ENCODE measurements at places on chromosomes 13 and 19.

- DNase-seq, result no peak
These were observed 52.7 kb downstream of the ATP11A start for GRCh38 chr13:112742583-112742982.

DNA sequence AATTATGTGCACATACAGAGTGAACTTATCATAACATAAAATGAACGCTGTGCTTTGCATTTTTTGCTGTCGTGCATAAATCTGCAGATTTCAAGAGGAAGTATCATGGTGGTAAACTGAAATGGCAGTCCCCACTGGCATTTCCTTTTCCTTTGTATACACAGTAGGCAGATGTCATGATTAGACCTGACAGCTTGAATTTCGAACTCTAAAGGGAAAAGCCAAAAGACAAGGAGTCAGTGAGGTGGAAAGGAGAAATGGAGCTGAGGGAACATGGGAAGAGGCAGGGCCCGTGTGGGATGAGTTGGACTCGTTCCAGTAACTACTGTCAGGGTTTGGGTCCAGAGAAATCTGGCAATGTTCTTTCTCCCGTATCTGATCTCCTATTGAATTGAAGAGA, 454.1 kb upstream of the SGCG start:
- no peak for DNase-seq

DNA sequence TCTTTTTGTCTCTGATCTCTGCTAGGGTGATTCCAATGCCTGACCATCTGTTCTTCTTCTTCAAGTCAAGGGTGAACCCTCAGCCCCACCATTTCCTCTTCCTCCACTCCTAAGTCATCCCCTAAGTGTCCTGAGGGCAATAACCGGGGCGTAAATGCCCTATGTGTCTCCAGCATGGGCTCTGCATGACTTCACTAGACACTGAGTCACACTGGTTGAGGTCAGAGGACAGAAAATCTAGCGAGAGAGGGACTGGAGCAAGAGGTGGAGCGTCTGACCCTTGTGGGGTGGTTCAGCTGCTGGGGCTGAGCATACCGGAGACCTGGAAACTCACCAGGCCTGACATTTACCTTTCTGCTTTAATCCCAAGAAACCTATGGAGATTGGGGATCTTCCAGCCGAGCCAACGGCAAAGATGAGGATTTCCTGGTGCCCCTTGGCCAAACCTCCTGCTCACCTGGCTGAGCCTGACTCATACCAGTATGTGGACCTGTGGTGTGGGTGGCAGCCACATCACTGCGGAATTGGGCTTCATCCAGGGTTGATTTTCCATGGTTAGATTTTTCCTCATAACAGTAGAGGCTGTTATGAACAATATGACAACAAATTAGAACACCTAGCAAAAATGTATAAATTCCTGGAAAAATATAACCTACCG, 26.9 kb downstream of the SCGB2B2 start:
- DNase-seq, result no peak

- no peak for DNase-seq
These were observed 10.2 kb upstream of the N4BP2L2 start for GRCh38 chr13:32548837-32549236.

- DNase-seq, result no peak
These were observed 19.9 kb downstream of the DPF1 start for GRCh38 chr19:38204096-38204495.

DNA sequence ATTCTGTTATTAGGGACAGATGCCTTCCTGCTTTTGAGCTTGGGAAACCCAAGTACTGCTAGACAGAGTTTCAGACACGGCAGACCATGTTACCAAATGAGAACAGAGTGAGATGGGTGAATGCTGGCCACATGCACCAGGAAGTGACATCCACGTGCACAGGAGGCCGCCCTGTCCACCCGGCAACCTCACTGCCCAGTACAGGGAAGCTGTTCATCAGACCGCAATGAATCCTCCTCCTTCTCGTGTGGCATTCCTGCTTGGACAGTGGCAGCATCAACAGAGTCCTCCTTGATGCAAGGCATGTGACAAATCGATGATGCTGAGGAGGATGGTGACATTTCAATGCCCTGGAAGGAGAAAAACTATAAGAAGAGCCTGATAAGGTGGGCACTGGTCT, 191.0 kb upstream of the SOX1 start:
- DNase-seq, result no peak

DNA sequence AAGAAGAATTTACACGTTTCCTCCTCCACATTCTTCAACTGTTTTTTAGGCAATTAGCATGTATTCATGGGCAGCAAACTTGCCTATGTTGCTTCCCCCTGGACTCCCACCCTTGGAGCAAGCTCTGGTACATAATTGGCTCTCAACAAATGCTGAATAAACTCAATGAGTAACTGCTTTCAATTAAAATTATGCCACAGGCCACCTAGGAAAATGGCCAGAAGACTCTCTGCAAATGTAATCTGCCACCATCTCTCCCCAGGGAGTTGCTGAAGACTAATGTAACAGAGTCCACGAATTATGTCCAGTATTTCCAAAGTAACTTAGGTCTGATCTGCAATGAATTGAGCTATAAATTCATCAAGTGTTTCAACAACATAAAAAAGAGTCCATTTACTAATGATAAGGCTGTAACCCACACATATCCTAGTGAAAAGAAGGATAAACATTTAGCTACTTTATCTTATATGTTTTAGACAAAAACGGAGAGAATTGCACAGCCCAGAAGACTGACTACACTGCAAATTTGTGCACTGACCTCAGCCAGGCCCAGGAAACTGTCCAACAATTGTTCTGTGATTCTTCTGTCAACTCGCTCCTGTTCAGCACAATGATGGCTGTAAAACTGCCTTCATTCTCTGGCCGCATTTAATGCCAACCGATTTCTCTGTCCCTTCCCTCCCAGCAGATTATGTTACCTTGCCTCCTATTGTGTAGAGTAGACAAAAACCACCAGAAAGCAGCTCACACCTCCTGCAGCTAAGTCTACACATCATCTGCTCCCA, 808.6 kb upstream of the ARGLU1 start:
- DNase-seq, result no peak

DNA sequence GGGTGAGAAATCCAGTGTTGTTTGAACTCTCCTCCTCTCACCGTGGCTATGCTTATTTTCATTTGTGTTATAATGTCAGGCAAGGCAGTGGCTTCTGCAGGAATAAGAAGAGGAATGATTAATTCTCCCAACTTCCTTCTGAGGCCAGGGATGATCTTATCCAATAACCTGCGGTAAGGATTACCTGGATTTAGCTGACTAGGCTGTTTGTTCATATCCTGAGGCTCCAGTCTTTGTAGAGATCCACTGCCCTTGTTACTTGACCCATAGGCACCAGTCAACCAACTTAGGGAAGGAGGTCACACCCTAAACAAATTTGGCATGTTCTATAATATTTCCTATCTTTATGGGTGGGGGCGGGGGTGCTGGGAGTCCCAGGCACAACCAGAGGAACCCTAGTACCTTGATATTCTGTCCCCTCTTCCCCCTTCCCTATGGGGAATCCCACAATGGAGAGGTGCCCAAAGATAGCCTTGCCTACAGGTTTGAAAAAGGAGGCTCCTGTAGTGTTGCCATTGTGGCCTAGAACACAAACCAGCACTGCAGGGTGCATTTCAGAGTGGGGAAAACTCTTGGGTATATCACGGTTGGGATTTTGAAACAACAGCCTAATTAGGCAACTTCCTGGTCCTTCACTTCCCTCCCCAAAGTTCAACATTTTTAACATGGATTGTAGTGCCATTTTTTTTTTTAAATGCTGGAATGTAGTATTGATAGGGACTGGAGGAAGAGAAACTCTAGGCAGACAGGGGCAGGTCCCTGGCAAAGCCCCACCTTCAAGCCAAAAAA, 977.5 kb upstream of the SPRY2 start:
- DNase-seq, result no peak

Data from stromal cell of bone marrow (primary cell).